ENCODE measurements at places on chromosomes 4 and X.

DNA sequence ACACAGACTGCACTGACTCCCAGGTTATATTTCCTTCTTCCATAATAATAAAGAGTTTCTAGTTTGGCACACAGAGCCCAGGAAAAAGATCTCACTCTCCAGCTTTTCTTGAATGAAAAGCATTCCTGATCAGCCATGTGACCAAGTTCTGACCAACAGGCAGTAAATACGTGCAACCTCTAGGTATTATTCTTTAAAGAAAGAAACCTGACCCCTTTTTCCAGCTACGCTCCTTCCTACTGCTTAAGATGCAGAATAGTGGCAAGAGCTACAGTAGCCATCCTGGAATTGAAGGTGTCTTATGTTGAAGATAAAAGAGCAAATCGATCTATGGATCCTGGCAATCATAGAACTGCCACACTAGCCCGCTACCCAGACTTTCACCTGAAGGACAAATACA lies 76.7 kb downstream of the LRBA start:
- peaks cover 22% of the 10 kb centered on the region for H3K4me1 ChIP-seq
- DNase-seq: no peak
- H3K27ac ChIP-seq: no peak overlapping the region
- H3K27me3 ChIP-seq: no peaks in the 10 kb centered on the region
- H3K36me3 ChIP-seq: no peaks in the 10 kb centered on the region

- H3K27me3 ChIP-seq: no peaks in the 10 kb centered on the region
- H3K4me1 ChIP-seq: no peaks in the 10 kb centered on the region
- no peak overlapping the region for H3K4me3 ChIP-seq
- no peaks in the 10 kb centered on the region for H3K36me3 ChIP-seq
- H3K27ac ChIP-seq: no peak overlapping the region
Observed at GRCh38 chrX:38651625-38652601, 90.6 kb downstream of the TSPAN7 start.

DNA sequence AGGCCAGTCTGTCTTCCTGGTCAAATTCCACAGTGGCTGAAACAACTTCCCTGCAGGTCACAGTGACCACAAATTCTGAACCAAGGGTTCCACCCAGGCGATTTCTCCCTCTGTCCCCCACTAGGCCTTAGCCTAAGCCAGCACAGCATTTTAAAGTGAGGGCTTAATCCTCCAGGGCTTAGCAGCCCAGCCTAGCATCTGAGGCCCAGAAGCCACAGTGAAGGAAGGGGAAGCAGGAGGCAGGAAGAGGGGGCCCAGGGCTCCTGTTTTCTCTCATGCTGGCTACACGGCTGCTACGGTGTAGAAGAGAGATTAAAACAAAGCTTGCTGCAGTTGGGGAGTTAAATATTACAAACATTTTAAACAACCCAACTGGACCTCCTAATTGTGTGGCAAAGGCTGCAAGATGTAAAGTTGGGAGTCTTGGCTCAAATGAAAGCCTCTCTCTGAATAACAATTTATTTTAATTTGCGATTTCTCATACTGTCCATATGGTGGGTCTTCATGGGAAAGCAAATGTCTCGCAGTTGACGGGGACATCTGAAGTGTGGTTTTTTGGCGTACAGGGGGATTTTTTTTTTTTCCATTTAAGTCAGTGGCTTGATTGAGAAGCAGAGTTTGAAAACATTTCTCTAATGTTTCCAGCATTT lies 170.8 kb upstream of the RAI2 start:
- no peaks in the 10 kb centered on the region for H3K4me1 ChIP-seq
- no peaks in the 10 kb centered on the region for H3K36me3 ChIP-seq
- H3K4me3 ChIP-seq: no peak overlapping the region
- no peaks in the 10 kb centered on the region for H3K27me3 ChIP-seq
- no peak overlapping the region for H3K27ac ChIP-seq

GRCh38 chr4:95045429-95045828 lies 287.7 kb downstream of the BMPR1B start:
- H3K36me3 ChIP-seq: no peaks in the 10 kb centered on the region
- no peak for DNase-seq
- no peak overlapping the region for H3K27ac ChIP-seq
- H3K4me1 ChIP-seq: no peaks in the 10 kb centered on the region

GRCh38 chr4:104549736-104550135 lies 55.0 kb upstream of the CXXC4 start:
- H3K27me3 ChIP-seq: no peaks in the 10 kb centered on the region
- no peaks in the 10 kb centered on the region for H3K36me3 ChIP-seq
- H3K4me1 ChIP-seq: no peaks in the 10 kb centered on the region

DNA sequence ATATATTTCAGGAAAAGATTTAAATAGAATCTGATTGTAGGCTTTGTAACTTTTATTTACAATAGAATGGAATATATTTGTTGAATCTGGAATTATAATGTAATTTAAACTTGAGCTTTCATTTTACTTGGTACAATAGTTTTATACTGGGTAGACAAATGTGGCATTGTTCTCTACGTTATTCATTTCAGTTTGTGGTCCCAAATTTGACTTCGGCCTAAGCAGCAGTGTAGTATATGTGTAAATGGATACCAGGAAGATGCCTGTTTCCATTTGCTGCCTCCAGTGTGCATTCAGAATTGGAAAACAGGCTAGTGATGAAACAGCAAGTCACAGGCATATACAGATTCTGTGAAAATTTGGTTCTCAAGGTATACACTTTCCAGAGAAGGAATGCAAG lies 77.8 kb downstream of the CLDN22 start:
- H3K27ac ChIP-seq: no peak overlapping the region
- no peaks in the 10 kb centered on the region for H3K27me3 ChIP-seq
- no peak for DNase-seq
- H3K36me3 ChIP-seq: no peaks in the 10 kb centered on the region

DNA sequence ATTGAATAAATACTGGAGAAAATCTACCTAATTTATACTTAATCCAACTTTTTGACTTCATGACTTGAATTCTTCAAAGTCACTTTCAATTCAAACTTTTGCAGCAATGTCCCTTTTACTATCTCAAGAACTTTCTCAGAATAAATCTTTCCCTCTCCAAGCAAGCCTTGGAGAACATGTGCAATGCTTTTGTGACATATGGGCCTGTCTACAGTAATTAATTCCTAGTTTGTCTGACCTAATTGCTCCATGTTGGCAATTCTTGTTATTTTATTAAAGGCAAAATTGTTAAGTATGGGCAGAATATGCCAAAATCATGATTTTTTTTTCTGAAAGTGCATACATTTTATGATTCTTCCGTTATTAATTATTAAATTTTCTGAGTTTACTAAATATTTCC lies 1115.3 kb downstream of the PDHA2 start:
- H3K4me3 ChIP-seq: no peak overlapping the region
- DNase-seq: no peak
- no peaks in the 10 kb centered on the region for H3K4me1 ChIP-seq
- H3K27me3 ChIP-seq: no peaks in the 10 kb centered on the region
- no peaks in the 10 kb centered on the region for H3K36me3 ChIP-seq

DNA sequence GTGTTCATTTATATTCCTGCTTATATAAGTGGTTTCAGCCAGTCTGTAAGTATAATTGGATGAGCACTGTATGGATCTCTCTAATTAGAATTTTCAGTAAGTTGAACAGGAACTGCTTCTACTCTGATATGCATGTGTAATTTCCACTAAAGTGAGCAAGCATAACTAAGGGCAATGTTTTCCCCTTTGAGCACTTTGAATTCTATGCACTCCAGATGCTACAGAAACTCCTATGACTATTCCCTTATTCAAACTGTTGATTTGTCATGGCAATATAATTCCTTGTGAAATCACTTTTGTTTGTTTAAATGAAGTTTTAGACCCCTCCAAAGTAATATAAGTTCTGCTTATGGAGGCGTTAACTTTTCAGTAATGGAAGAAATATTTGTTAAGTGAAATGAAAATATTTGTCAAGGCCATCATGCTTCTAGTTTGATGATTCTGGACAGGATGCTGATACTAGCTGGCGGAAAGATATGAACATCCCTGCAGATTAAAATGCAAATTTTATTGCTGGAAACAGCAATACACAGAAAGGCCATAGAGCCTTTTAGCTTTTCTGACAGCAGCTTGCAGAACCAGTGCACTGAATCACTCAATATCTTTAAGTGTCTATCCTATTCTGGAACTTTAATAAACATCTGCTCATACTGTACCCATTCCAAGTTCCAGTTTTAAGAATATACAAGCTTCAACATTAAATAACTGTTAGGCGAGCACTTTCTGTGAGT lies 1460.8 kb downstream of the RAPGEF2 start:
- H3K27ac ChIP-seq: no peak overlapping the region
- DNase-seq: no peak
- no peak overlapping the region for H3K4me3 ChIP-seq
- no peaks in the 10 kb centered on the region for H3K4me1 ChIP-seq

- H3K4me3 ChIP-seq: no peak overlapping the region
- no peaks in the 10 kb centered on the region for H3K36me3 ChIP-seq
- peak overlapping the region; percentile 28 for H3K27ac ChIP-seq
- no peaks in the 10 kb centered on the region for H3K27me3 ChIP-seq
- DNase-seq: peak; percentile 42
Observed at GRCh38 chr4:86939729-86940575, 5.1 kb downstream of the AFF1 start.

- no peak overlapping the region for H3K4me3 ChIP-seq
- H3K27me3 ChIP-seq: no peaks in the 10 kb centered on the region
- DNase-seq: no peak
- no peak overlapping the region for H3K27ac ChIP-seq
Observed at GRCh38 chr4:87950936-87951511, 24.5 kb upstream of the SPP1 start.

GRCh38 chrX:117995378-117995777 lies 121.2 kb downstream of the KLHL13 start:
- no peak overlapping the region for H3K27ac ChIP-seq
- H3K4me3 ChIP-seq: no peak overlapping the region
- no peaks in the 10 kb centered on the region for H3K27me3 ChIP-seq
- H3K36me3 ChIP-seq: no peaks in the 10 kb centered on the region
- H3K4me1 ChIP-seq: no peaks in the 10 kb centered on the region
- no peak for DNase-seq

DNA sequence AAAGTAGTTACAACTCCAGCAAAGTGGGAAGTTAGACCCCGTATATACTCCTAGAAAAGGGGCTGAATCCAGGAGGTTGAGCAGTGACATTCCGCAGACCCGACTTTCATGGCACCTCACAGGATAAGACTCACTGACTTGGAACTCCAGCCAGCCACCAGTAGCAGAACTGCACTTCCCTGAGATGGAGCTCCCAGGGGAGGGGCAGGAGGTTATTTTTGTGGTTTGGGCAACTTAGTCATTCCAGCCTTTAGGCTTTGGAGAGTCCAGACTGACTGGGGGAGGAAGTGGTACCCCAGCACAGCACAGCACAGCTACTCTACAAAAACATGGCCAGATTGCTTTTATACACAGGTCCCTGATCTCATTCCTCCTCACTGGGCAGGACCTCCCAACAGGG lies 319.1 kb downstream of the PCDH19 start:
- DNase-seq: no peak
- no peaks in the 10 kb centered on the region for H3K4me1 ChIP-seq
- H3K27me3 ChIP-seq: no peaks in the 10 kb centered on the region
- H3K27ac ChIP-seq: no peak overlapping the region

DNA sequence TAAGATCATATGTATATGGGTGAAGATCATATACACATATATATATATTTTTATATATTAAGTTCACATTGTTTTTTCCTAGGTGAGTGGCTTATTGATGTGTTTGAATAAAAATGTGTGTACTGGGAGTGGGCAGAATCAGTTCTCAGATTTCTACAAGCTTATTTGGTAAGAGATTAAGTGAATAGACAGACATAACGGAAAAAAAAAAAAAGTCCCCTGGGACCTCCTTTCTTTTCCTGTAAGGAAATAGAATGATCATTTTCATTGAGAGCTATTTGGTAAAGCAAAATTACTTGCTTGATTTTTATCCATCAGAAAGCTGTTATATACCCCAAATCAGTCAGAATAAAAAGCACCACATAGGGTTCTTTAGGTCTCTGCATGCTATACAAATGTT lies 597.7 kb downstream of the PCDH18 start:
- H3K4me3 ChIP-seq: no peak overlapping the region
- H3K4me1 ChIP-seq: no peaks in the 10 kb centered on the region
- no peak for DNase-seq
- no peaks in the 10 kb centered on the region for H3K27me3 ChIP-seq
- H3K36me3 ChIP-seq: no peaks in the 10 kb centered on the region

DNA sequence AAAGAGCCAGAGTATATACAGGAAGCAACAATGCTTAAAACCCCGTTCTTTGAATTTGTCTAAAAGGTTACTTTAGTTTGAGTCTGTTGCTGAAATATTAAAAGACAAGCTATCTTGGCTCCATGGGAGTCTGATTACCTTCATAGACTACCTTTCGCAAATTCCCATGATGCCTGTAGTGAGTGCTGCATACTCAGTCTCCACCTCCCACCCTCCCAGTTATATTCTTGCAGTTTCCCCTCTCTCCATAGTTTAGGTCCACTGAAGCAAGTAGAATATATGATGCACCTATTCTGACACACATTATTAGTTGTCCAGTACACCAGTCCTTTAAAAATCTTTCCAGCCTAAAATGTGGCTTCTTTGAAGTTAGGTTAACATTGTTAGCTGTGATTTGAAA lies 2.4 kb downstream of the CNKSR2 start:
- no peak overlapping the region for H3K27ac ChIP-seq
- no peak for DNase-seq
- no peaks in the 10 kb centered on the region for H3K36me3 ChIP-seq

DNA sequence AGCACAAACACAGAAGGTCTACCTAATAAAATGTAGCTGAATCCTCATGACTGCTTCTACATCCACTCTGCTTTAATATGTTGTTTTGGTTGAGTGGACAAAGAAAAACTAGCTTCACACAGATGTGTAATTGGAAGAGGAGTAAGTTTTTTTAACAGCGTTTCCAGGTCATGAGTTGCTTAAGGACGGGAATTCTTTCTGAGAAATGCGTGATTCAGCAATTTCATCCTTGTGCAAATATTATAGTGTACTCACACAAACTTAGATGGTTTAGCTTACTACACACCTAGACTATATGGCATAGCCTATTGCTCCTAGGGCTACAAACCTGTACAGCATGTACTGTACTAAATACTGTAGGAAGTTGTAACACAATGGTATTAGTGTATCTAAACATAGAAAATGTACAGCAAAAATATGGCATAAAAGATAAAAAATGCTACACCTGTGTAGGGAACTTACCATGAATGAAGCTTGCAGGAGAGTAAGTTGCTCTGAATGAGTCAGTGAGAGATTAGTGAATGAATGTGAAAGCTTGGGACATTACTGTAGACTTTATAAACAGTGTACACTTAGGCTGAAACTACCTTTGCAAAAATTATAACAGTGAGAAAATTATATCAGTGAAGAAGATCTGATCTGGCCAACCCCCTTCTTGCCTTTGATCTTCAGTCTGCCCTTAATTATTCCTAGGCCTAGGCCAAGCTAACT lies 70.8 kb upstream of the IL15 start:
- no peak for DNase-seq
- H3K4me1 ChIP-seq: no peaks in the 10 kb centered on the region
- no peak overlapping the region for H3K27ac ChIP-seq
- no peaks in the 10 kb centered on the region for H3K36me3 ChIP-seq

DNA sequence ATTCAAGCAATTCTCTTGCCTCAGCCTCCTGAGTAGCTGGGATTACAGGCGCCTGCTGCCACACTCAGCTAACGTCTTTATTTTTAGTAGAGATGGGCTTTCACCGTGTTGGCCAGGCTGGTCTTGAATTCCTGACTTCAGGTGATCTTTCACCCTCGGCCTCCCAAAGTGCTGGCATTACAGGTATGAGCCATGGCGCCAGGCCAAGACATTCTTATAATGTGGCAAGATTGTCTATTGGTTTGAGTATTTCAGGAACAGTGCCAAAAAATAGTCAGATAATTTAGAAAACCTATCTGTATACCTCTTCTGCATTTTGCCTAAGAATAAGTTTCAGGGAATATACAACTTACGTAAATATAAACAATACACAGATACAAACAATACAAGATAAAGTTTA lies 136.8 kb downstream of the TMA16 start:
- H3K27me3 ChIP-seq: no peaks in the 10 kb centered on the region
- H3K27ac ChIP-seq: no peak overlapping the region
- DNase-seq: no peak
